ENCODE measurements at places on chromosomes 5 and 9.

- no peak for DNase-seq
Measured at GRCh38 chr5:149126906-149127305, 14.4 kb upstream of the ABLIM3 start.

GRCh38 chr5:5736007-5736406 lies 313.5 kb downstream of the ICE1 start:
- DNase-seq: no peak

DNA sequence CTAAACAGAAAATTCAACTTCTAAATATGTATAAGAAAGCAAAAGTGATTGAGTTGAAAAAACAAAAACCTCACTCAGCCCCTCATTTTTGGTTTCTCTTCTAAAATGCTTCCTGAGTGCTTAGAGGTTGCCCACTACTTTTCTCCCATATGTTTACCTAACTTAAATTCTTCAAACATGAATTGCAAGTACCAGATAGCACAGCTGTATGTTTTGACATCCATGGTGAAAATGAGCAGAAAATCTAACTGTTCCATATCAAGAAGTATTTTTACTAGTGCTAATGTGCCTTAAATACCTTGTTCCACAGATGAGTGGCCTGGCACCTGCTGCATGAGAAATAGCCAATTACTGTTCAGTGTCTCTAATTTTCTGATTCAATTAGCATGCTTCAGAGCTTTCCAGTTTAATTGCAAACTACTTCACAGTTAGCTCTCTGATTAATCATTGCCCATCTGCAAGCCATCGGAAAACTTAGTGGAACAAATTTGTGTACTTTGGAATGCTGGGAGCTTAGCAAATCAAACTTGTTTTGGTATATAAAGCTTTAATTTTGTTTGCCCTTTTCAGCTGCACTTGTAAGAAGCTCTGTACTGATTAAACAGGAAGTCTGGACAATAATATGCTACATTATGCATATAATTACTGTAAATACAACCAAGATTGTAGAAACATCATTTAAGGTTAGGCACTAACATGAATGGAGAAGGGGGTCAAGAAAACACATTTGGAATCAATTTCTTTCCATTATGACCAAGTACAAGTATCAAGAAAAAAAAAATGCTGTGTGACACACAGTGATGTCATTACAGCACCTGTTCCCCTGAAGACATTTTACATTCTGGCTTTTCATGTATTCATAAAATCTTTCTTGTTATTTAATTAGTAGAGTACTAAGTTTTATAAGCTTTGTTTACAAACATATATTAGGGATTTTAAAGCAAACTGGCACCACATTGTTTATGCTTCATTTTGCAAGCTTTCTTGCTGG lies 65.6 kb downstream of the POU5F2 start:
- DNase-seq: no peak

- no peak for DNase-seq
Measured at GRCh38 chr5:107665036-107665570, 5.6 kb downstream of the EFNA5 start.

DNA sequence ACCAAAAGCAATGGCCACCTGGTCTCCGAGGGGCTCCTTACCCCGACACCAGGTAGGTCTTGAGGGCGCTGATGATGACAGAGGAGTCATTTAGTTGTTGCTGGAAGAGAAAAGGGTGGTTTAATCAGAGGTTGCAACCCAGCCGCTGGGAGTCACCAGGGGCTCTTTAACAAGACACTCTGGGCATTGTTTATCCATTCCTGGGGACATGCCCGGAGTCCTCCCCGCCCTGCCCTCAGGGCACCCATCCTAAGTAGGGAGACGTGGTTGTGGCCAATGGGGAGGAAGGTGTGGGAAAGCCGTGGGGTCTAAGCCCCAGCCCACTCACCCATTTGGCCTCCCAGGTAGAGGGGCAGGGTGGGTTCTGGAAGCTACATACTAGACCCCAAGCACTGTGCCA lies 3.1 kb downstream of the PTGES2 start:
- DNase-seq: no peak

GRCh38 chr5:151298063-151298855 lies 5.3 kb downstream of the SLC36A3 start:
- no peak for DNase-seq

DNA sequence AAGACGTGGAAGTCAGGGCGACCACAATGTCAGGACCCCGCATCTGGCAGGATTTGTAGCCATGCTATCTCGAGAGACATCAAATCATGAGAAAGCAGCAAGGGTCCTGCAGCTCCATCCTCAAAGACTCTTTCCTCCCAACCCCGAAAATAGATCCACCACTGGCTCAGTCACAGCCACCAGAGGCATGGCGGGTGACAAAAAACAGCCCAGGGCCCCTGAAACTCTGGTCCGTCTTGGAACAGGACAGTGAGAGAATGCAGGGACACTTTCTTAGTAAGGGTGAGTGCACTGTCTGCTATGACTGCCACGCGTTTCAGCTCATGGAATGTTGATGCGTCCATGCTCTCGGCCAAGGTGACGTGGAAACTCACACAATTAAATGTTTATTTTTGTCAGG lies 220.9 kb downstream of the IRX2 start:
- DNase-seq: no peak

DNA sequence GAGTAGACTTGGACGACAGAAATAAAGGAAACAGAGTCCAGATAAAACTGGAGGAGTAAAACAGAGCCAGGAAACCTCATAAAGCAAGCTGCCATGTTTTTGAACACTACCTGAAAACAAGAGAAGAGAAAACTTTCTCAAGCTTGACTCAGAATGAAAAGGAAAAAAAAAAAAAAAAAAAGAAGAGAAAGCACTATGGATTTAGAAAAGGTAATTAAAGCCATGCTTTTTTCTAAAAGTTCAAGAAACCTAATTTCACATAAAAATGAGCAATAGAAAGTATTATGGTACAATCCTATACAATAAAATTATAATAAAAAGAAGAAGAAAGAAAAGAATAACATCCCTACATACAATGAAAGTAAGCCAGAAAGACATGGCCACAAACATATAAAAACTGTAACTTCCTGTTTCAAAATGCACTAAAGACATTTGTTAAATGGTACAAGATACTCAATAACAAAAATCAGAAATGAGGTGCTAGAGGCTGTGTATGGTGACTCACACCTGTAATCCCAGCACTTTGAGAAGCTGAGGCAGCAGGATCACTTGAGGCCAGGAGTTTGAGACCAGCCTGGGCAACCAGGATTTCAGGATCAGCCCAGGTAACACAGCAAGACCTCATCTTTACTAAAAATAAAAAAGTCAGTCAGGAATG lies 129.5 kb downstream of the SIL1 start:
- no peak for DNase-seq

DNA sequence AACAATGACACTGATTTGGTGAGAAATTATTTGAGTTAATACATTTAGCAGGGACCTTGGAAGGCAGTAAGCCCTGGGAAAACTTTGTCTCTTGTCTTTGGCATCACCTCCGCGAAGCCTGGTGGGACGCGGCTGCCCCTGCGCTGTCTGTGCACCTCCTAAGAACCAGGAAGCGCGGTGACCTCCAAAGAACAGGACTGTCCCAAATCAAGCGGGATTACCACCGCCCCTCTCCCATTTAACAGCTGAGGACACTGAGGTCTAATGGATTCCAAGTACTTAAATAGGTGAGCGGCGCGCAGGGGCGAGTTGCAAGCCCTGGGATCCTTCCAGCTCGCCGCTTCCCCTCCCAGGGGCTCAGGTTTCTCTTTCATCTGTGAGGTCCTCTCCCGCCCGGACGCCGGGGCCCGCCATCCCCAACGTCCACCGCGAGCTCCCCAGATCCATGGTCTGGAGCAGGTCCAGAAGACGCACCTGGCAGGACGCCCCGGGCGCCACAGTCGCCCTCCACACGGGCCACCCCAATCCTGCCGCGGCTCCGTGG lies 432 bp downstream of the STARD4 start:
- DNase-seq: no peak

DNA sequence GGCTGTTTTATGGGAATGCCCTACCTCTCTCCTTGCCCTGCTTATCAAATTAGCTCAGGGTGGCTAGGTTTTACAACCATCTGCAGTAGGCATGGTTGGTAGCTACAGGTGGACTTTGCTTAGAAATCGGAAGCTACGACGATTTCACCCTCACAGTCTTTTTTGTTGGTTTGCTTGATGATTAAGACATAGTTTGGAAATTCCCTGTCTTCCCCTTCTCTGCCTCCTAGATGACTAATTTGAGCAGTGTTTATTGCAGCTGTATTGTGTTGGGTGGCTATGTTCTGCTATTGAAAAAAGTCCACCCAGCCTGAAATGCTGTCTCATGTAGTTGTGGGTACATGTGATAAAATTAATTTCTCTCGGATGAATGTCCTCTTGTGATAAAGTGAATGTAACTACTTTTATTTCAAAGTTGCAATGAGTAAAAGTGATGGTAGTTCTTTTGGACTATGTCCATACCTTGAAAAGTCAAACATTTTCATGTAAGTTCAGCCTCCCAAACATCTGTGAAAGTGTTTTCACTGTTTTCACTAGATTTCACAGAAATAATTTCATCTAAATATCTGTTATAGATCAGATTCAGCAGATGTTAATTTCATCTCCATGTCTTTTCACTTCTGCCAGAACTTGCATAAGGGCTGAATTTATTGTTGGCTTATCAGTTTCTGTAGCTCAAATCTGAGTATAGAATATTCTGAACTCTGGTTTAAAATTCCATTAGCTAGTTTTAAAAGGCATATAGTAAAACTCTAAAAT lies 37.3 kb upstream of the FYB1 start:
- no peak for DNase-seq
